ENCODE measurements at places on chromosomes 4 and X.

- no peak for DNase-seq
These were observed 168.1 kb downstream of the EPHA5 start for GRCh38 chr4:65502131-65502701.

- DNase-seq, result no peak
These were observed 10.4 kb upstream of the MAEA start for GRCh38 chr4:1279253-1279652.

DNA sequence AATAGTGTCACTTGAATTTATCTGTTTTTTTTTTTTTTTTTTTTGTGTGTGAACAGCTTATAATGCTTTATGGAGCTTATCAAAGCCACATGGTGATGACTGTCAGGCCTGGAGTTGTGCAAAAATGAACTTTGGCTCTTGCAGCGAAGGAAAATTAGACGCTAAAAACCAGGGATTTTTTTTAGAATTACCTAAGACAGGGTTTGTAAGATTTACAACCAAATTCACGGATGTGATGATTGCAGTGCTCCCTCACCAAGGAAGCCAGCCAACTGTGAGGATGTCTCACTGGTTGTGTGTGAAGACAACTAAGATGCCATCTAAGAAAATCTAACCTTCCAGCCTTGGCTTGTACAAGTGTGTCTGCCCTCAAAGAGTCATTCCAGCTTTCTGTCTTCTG is 127.1 kb upstream of the SLC4A4 start:
- no peak for DNase-seq

DNA sequence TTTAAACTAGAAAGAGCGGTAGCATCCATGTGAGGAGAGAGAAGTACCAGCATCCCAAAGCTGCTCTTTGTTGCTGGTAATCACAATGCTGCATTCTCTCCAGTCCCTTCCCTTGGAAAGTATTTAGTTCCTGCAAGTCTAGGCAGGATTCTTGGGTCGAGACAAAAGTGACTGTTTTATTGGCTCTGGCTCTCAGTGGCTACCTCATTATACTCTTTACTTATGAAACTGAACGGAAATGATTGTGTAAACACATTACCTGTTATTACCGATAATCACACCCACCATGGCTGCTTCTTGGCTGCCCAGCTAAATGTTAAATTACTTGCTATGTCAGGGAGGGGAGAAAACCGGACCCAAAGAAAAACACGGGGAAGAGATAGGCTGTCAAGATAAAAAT is 26.2 kb downstream of the ATXN3L start:
- DNase-seq, result no peak

DNA sequence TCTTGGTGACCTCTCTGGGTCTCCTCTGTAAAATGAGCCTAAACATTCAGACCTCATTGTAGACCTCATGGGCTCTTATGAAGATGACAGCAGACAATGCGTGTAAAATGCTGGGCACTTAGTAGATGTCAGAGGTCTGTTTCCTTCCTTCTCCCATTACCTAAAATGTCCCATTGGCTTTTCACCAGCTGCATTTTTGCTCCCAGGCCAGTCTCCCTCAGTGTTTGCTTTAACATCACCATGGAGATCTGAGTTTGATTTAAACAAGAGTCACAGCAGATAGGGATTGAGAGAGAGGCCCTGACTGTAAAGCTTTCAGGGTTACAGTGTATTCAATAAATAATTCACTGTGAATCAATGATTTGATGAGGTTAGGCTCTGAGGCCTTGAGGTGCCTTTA is 24.3 kb downstream of the PSAPL1 start:
- no peak for DNase-seq

DNA sequence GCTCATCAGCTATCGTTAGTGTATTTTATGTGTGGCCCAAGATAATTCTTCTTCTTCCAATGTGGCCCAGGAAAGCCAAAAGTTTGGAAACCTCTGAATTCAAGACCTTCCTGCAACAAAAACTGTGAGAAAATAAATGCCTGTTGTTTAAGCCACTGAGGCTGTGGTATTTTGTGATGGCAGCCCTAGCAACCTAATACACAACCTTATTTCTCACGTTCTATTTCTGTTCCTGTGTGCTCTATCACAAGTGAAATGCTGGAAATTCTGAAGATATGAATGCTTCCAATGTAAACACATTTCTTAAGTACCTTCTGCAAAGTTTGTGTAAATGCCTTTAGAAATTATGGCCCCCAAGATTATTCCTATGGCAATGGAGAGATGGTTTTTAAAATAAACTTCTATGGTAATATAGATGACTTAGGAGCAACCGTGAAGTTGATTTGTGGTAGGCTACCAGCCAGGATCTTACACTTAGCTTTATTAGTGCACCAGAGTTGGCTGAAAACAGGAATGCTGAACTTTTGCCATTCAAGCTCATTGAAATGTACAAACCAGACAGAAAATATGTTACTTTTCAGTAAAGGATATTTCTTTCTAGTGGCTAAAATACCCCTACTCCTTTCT is 148.0 kb downstream of the USP46 start:
- DNase-seq, result no peak

DNA sequence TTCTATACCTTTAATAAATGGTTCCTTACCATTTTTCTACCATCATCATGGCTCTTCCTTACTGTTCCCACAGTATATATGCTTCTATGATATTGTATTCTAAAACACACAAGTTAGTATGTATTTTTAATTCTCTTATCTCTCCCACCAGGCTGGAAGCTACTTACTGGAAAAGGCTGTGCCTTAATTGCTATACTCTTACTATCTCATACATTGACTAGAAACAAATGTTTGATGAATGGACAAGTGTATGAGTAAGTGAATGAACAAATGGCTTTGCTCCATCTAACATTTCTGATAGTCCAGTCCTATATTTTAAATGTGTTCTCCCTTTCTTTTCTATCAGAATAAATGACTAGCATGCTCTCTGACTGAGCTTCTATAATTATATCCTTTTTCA is 320.8 kb upstream of the RASGEF1B start:
- peak; percentile 57 for DNase-seq

DNA sequence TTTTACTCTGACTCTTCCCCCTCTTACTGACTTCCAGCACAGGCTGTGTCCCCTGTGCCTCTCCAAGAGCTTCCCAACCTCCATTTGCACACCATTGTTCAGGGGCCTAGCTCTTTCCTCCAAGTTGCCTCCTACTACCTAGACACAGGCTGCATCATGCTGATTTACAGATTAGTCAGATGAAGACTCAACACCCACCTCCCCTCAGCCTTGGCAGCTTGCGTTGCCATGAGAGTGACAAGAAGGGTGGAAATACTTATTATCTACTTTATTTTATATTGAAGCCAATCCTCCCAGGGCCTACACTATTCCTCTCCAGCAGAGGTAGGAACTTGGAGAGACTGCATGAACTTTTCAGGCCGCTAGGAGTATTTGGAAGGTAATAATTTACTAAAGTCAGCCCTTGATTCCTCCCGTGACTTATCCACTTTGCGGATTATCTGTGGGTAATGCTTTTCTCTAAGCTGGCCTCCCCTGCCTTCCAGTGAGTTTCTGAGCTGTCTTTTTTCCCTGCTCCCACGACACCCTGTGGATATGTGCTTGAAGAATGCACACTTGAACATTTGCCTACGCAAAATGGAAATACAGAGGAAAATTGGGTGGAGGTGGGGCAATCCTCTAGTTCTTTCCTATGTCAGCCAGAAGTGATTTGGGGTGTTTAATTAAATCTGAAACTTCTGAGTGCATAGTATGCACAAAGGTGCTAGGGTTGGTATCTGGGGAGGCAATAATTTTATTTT is 74.1 kb upstream of the TMEM164 start:
- no peak for DNase-seq

DNA sequence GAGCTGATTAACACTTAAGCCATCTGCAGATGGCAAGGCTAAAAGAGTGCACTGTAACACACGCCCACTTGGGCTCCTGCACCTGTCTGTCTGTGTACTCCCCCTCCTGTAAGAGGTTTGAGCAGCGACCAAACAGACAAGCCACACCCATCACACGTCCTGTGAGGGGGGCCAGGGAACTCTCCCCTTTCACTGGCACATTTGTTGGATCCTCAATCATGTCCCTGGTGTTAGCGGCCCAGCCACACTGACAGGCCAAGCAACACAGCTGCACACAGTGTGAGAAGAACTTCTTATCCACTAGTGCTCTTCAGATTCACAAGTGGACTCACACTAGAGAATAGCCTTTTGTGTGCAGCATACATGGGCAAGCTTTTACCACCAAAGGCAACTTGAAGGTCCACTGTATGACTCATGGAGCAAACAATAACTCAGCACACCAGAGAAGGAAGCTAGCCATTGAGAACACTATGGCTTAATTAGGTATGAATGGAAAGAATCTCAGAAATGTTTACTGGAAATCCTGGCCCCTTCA is 29.1 kb upstream of the UTP14A start:
- DNase-seq, result no peak

DNA sequence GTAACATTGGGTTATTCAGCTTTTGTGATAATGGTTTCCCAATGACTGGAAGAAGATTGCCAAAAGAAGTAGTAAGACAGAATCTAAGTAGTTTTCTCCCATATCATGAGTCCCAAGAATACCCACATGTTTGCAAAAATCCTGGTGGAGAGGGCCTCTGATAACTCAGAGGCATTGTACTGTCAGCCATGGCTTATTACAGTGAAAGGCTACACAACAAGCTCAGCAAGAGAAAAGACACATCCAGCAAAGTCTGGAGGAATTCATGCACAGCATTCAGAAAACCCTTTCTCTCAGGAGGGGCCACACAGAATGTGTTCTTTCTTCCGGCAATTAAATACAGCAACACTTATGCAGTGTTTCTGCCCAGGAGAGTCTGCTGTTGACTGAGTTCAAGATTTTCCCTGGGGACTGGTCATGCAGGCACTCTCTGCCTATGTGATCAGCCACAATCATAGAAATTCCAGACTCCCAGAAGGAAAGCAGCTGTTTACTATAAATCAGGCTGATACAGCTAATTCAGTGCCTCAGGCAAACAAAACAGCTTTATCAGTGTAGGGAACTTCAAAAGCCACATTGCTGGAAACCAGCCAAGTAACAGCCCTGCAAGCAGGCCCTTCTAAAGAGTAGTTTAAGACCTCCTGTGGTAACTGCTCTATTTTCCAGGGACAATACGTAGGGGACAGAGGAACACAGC is 937.1 kb downstream of the CCSER1 start:
- DNase-seq, result no peak

- no peak for DNase-seq
These were observed 73.3 kb downstream of the RBM46 start for GRCh38 chr4:154854362-154854761.

- DNase-seq, result no peak
These were observed 45.0 kb upstream of the RAB40AL start for GRCh38 chrX:102892103-102892502.

DNA sequence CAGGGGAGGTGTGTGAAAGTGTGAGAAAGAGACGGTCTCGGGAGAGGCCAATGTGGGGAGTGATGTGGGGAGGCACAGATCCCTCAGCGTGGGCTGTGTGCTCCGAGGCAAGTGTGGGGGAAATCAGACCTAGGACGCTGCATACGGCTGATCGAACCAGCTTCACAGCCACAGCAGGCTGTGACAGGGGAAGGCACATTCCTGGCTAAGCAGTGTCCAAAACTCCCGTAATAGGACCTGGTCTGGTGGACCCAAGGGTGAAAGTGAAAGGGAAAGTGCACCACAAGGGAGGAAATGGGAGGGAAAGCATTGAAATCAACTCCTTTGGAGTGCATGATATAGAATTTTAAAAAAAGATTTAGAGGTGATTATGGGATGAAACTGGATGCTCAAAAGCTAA is 10.9 kb upstream of the RHOXF2 start:
- DNase-seq, result no peak

GRCh38 chr4:128298852-128299251 is 11.2 kb upstream of the PGRMC2 start:
- DNase-seq, result no peak

- DNase-seq, result no peak
These were observed 158.0 kb upstream of the PCDH10 start for GRCh38 chr4:132991111-132991510.

DNA sequence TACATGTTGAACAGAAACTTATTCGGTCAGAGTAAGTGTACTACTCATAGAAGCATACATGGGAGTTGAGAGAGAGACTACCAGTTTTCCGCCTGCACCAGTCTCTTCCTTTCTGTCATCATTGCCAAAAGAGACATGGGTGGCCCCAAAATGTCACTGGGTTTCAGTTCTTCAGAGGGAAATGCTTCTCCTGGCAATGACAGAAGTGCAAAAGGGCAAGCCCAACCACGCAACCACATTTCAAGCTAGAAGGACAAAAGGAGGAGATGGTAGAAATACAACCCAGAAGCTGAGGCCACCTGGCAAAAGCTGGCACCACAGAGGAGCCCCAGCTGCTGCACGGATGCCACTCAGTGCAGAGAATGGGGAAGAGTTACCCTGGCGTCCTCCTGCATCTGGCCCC is 320.1 kb downstream of the BCOR start:
- no peak for DNase-seq

DNA sequence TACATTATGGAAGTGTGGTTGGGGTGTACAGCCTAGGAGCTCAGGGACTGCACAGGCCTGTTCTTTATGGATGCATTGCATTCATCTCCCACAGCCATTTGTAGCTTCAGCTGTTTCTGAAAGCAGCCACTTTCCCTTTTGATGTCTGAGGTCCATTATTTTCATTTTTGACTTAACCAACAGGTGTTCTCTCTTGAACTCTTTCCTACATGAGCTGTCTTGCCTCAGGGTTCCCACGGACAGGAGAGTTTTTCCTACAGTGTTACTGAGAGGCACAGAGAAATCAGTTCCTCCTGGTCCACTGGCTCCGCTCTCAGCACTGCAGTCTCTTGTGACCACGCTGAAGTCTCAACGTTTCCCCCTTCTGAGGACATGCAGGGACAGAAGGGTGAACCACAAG is 87.2 kb downstream of the RASL11B start:
- DNase-seq, result no peak

DNA sequence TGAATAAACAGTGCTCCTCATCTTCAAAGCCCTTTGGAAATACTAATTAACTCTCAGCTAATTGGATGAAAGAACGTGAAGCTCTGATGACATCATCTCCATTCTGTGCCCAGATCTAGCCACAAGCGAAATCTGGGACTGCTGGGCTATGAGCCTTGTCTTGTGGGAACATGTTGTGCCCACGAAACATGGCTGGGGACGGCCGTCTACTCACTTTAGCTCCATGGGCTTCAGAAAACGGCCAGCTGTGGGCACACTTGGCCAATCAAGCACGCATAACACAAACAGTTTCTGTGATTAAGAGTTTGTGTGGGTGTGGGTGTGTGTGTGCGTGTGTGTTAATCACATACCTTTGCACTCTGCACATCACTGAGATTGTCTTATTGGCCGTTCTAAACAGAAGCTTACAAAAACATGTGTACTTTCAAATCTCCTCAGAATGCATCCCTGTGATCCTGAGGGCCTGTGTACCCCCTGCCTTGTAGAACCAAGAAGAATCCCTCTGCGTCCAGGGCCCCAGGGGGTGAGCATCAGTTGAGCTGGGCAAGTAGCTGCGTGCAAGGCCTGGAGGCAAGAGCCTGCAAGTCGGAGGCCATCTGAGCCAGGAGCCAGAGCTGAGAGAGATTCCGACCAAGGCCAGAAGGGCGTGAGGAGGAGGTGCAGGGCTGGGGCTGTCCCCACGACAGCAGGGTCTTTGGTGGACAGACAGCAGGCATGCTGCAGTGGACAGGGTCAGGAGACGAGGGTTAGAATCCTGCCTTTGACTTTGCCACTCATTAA is 18.7 kb upstream of the ZNF185 start:
- no peak for DNase-seq

Measured in hematopoietic multipotent progenitor cell treated with erythropoietin and hydrocortisone succinate and interleukin-3 and kit ligand, for 15 days (in vitro differentiated cells).